Stimulated activated CD8-positive, alpha-beta memory T cell treated with anti-CD3 and anti-CD28 coated beads, Interleukin-2, amount 100 ng/mL, for 1 hour (primary cell): ENCODE measurements at places on chromosomes 4 and X.

- DNase-seq, result no peak
Observed at GRCh38 chr4:102318105-102318504, 27.2 kb downstream of the SLC39A8 start.

DNA sequence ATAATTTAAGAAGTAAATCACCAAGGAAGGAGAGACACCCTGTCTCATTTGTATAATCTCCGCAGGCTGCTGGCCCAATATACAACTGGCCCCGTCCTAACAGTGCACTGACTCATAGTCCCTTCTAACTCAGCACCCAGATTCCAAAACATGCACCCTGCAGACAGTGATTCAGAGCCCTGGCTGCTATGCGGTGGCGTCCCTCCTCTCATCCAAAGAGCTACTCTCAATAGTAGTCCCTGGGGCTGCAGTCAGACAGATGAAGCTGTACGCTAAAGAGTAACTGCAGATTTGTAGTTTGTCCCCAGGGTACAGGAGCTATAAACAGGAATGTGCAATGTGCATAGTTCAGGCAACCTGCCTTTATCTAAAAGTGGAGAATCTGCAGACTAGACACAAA lies 23.0 kb downstream of the GABRA3 start:
- DNase-seq, result no peak

DNA sequence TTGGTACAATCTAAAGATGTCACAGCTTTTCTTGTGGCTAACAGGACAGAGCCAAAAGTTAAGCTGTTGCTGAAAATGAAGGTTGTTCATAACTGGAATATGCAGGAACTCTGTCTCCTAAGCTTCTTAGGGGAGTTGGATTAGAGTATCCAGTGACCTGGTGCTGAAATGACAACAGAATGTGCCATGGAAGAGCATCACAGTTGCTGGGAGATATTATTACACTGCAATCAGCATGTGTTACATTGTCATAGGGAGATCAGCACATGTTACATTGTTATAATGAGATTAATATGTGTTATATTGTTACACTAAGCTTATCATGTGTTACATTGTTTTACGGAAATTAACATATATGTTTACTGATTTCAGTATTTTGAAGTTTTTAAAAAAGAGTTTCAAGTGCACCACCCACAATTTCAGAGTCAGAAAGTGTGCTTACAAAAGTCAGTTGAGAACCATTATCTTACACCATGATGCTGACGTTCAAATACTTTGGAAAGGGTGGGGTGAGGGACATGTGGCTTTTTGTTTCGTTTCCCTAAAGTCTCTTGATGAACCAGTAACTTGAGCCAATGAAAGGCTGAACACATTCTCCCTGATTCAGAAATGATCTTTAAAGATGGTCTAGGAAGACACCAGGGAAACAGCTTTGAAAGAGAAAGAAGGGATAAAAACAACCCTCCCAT lies 113.4 kb downstream of the DRD5 start:
- DNase-seq, result no peak

- DNase-seq, result no peak
Observed at GRCh38 chr4:139018501-139018900, 2.9 kb downstream of the NOCT start.

- no peak for DNase-seq
Observed at GRCh38 chr4:1074077-1074476, 39.3 kb downstream of the RNF212 start.

DNA sequence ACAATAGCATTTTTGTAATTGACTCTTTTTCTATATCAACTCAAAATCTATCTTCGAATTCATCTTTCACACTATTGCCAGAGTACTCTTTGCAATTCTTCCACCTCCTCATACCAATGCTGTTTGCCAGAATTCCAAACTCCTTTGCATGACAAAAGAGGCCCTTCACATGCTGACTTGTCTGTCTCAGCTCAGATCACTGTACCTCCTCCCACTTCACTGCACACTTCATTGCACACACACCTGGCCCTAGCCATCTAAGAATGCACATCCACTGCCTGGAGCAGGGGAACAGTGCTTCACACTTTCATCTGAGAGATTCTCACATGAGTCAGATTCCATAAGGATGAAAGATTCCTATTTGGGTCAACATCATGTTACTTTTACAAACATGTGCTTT lies 56.5 kb downstream of the PRDM5 start:
- no peak for DNase-seq

DNA sequence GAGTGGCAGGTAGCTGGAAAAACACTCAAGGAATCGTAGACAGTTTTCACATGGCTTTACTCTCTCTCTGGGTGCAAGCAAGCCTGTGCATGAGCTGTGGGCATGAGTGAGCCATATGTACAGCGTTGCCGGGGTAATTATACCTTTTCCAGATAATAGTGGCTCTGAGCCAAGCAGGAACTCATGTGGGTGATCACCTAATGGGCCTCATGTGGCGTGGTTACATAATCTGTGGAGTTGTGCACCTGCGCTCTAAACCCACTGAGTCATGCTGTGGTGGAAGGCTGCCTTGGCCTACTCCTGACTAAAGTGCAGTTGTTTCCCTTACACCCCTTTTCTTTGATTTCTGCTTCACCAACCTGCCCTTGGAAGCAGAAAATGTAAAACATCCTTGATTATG lies 1564.5 kb upstream of the PCDH10 start:
- DNase-seq, result no peak

DNA sequence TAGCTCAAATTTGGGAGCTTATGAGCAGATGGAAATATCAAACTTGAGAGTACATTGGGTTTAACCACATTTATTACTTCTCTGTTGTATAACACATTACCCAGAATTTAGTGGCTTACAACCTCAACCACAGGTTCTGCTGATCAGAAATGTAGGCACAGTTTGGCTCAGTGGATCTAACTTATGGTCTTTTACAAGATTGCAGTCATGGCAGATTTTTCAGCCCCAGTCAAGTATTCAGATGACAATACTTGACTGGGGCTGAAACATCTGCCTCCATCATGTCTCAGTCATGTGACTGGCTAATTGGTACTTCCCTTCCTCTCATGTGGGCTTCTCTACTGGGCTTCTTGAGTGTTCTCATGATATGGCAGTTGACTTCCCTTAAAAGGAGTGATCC lies 44.0 kb upstream of the ADAD1 start:
- DNase-seq, result no peak

- no peak for DNase-seq
Observed at GRCh38 chrX:123493857-123494256, 239.0 kb downstream of the THOC2 start.

- DNase-seq, result no peak
Observed at GRCh38 chr4:8261851-8262535, 7.6 kb upstream of the HTRA3 start.

GRCh38 chr4:87851332-87851731 lies 18.6 kb downstream of the MEPE start:
- no peak for DNase-seq

DNA sequence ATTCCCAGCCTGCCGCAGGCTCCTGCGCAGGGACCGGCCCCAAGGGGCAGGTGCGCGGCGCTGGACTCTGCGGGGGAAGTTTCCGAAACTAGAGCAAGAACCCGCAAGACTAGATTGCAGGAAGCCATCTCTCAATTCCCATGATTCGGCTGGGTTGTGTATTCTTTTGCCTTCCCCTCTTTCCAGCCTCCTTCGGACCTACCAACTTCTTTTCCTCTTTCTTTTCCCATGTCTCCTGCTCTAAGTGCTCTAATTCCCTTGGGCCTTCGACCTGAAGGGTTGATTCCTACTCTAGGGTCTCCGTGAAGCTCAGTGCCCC lies 645 bp upstream of the OPHN1 start:
- no peak for DNase-seq

- DNase-seq, result no peak
Observed at GRCh38 chr4:6489927-6490326, 17.5 kb upstream of the PPP2R2C start.

DNA sequence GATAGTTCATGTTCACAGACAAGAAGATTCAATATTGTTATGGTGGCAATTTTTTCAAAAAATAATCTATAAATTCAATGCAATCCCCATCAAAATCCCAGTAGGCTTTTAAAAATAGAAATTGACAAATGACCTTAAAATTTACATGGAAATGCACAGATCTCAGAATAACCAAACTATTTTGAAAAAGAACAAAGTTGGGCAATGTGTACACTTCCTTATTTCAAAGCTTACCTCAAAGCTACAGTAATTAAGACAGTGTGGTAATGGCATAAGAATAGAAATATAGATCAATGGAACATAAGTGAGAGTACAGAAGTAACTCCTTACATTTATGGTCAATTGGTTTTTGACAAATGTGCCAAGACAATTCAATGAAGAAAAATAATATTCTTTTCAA lies 39.0 kb downstream of the FRMD7 start:
- no peak for DNase-seq

- no peak for DNase-seq
Observed at GRCh38 chr4:8090312-8090711, 68.3 kb downstream of the ABLIM2 start.

DNA sequence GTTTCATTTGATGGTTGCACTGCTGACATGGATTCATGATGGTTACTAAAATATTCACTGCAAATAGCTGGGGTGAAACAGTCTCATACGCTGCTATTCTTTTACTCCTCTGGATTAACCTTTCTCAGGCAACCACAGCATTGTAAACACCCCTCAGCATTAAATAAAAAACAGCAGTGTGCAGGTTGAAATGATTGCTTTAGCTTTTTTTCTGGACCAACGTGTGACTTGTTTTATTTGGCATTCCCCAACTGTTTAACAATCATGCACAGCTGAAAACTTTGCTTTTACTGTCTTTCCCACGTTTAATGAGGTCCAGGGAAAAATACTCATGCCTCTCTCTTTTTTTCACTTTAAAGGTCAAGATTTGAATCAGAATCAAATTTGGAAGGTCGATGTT lies 490.8 kb downstream of the RAPGEF2 start:
- DNase-seq, result no peak

DNA sequence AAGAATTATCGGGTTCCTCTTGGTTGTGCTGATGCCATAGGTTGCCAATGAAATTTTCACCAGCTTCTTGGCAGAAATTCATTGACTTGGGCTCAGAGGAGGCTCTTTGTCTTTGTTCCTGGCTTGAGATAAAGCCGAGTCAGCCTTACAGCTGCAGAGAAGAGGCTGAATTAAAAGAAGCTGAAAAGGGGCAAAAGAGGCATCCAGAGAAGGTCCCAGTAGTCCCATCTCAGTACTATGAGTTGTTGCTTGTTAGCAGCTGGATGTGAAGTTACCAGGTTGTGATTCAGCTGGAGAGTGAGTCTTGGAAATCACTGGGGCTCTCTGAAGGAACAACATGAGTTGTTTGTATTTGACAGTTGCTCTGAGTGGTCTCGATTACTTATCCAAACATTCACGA lies 59.7 kb downstream of the SMAD1 start:
- no peak for DNase-seq

DNA sequence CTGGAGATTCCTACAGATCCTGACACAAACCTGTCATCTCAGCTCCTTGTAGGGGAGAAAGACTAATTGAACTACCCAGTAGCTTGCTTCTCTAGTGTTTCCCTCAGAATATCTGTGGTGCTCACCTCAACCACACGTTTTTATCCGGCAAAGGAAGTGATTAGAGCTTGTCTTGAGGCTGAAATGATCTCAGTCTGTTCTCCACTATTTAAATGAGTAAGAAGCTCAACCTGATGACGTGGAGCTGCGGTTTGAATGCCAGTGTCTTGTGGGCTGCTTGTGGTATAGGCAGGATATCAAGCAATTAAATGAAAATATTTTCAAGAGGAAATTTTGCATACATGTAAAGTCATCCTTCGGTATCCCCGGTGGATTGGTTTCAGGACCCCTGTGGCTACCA lies 270.2 kb downstream of the TLL1 start:
- DNase-seq, result no peak

- no peak for DNase-seq
Observed at GRCh38 chr4:20017070-20017776, 234.5 kb upstream of the SLIT2 start.

- DNase-seq, result no peak
Observed at GRCh38 chr4:6307230-6307629, 37.6 kb downstream of the WFS1 start.

- DNase-seq, result no peak
Observed at GRCh38 chr4:25779021-25779420, 83.8 kb downstream of the SEL1L3 start.

DNA sequence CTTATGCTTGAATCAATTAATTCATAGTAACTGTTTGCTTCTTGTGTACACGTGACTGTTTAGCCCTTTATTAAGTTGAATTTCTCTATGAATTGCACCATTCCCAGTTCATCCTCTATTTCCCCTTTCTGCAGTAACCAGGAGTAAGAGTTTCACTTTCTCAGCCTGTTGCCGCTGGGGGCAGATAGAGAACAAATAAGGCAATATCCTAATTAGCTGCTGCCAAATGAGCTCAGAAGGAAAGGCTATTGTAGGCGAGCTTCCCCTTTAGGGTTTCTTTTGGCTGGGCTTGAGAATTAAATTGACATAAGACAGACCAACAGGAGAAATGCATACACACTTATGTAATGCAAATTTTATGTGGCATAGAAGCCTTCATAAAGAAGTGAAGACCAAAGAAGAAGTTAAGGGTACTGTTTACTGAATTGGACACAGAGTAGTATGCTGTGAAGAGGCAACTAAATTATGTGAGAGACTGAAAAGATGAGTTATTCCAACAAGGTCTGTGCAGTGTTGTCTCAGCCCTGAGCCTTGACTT lies 1594.7 kb downstream of the TECRL start:
- DNase-seq, result no peak

DNA sequence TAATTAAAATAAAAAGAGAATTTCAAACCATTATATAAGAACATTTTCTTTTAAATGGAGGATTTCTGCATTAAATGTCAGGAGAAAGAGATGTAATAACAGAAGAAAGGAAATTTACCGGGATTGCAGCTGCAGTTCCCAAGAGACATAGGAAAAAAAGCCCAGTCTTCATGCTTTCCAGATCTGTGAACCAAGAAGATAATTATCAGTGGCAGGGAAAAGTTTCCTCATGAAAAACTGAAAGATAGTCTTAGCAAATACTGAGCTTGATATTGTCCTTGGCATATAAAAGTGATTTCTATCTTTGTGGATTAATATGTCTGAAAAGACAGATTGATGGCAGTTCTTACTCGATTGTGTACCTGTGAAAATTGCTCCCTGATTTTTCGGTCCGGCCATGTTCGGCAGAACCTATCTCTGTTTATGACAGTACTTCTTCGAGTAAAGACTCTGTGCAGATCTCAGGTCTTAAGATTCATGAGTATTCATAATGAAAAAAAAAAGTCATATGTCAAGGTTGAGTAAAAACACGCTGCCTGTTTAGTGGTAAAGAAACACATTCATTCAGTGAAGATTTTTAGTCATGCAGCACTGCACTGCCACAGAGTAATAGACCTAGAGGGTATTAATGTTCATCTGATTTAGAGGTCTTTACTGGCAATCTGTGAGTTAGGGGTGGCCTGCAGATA lies 29.6 kb downstream of the SPARCL1 start:
- no peak for DNase-seq

GRCh38 chrX:9903146-9903545 lies 64.0 kb upstream of the CLDN34 start:
- no peak for DNase-seq

GRCh38 chr4:26104056-26104685 lies 190.2 kb downstream of the SMIM20 start:
- no peak for DNase-seq

GRCh38 chr4:180052629-180053028 lies 2190.6 kb upstream of the TENM3 start:
- DNase-seq, result no peak

GRCh38 chr4:44120646-44121045 lies 328.0 kb downstream of the KCTD8 start:
- no peak for DNase-seq

GRCh38 chr4:6548201-6548881 lies 26.6 kb upstream of the MAN2B2 start:
- DNase-seq, result no peak

- no peak for DNase-seq
Observed at GRCh38 chr4:8345053-8345945, 75.7 kb downstream of the HTRA3 start.
